Daoy (cell line): ENCODE measurements at places on chromosomes 12 and 14. TPM values are rescaled to one million over a fixed set of nuclear protein-coding genes. Genes with fewer than 3 reads are reported as not detected.

The GZMB gene
- not detected in 2 replicates for total RNA-seq

The KLRC2 gene
- total RNA-seq = 0.89 and 0.97 TPM in 2 replicates

The LUM gene
- 1.0 and 2.6 TPM in 2 replicates for total RNA-seq

The LTBP2 gene
- 7.6 and 9.6 TPM in 2 replicates for total RNA-seq

The SERPINA9 gene
- total RNA-seq = 0.11 TPM in 1 of 2 replicates, not detected in the other
